ENCODE measurements at places on chromosomes 2 and 18.

DNA sequence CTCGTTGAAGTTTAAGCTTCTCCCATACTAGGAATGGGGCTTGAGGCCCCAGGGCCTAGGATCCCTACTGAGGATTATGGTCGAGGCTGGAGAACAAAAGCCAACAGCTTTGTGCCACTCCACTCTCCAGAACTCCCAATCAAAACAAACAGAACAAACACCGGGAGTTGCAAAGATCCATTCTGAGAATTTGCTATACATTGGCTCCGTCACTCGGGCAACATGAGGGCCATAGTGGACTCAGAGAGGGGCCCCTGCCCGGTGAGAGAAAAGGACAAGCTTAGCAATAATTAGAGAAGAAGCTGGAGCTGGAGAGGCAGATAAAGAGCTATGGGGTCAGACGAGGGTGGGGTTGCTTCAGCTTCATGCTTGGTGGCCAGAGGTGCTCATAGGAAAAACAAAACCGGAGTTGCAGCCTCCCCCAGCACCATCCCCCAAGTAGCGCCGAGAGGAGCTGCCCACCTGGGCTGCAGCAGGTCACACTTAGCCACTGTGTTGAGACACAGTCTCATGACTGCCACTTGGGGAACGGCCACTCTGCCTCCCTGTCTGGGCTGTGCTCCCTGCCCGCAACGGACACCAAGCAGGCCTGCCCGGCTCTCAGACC lies 142.3 kb upstream of the HAAO start:
- DNase-seq: no peak

GRCh38 chr2:152814475-152815030 lies 96.1 kb downstream of the ARL6IP6 start:
- DNase-seq: no peak

DNA sequence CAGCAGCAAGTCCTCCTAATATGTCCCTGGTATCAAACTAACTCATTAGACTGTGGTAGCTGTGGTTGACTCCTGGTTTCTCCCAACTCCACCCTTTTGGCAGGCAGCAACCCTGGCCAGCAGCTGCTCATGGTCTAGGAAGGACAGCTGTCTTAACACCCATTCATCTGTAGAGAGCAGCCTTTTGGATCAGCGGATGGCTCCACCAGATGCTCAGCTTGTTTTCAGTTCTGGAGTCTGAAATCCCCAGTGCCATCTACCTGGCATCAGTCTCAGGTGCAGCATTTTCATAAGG lies 100.5 kb downstream of the SPOPL start:
- no peak for DNase-seq

GRCh38 chr18:35749701-35750100 lies 168.2 kb downstream of the GALNT1 start:
- DNase-seq: no peak

- DNase-seq: no peak
These were observed 26.1 kb upstream of the SEMA4C start for GRCh38 chr2:96895746-96896651.

DNA sequence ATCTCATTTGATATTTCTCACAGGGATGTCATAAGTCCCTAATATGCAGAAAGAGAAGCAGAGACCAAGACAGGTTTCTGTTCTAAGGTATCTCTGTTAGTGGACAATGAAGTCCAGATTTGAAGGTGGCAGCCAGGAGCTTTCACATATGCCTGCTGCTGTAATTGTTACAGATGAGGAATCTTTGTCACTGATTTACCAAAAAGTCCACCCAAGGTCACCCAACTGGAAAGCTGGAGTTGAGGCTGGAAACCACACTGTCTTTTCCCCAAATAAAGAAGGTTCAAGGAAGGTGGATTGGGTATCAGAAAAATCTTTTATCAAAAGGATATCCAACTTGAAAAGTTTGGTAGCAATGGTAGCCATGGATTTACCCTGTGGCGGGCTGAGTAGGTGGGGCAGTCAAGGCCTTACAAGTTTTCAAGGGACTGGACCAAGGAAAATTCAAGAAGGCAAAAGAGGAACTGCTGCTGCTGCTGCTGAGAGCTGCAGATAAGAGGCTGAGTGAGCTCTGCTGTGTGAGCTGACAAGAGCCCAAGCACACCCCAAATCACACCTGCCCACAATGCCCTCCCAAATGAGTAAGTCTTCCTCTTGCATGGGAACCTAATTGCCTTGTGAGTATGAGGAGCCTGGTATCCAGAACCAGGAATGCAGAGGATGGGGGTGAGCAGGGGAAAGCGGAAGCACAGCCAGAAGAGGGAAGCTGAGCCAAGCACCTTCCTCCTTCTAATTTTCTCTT lies 241.2 kb downstream of the ANAPC1 start:
- DNase-seq: no peak

GRCh38 chr2:127664065-127664894 lies 11.1 kb downstream of the LIMS2 start:
- no peak for DNase-seq

DNA sequence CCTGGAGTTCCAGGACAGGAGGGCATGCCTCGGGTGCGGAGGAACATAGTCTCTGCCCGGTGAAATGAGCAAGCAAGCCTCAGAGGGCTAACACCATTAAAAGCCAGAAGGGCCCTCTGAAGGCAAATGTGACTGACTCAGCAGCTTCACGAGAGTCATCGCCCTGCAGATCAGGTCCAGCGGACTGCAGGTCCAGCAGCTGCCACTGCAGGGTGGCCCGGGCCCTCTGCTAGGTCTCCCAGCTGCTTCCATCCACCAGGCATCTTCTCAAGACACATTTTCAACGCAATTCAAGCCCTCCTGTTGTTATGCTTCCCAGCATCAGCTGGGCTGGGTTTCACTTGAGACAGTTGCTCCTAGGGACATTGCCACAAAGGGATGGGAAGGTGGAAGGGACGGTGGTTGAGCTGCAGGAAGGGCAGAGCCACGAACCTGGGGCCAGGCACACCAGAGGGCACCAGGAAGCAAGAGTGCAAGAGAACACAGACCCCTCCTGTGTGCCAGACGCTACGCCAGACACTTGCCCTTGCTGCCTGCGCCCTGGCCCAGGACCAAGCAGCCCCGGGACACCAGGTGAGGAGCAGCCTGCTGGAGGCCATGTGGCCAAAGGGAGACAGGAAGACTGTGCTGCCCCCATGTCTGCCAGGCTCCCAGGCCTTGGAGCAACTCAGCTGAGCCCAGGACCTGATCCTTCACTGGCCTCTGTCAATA lies 173.0 kb downstream of the HDAC4 start:
- no peak for DNase-seq

DNA sequence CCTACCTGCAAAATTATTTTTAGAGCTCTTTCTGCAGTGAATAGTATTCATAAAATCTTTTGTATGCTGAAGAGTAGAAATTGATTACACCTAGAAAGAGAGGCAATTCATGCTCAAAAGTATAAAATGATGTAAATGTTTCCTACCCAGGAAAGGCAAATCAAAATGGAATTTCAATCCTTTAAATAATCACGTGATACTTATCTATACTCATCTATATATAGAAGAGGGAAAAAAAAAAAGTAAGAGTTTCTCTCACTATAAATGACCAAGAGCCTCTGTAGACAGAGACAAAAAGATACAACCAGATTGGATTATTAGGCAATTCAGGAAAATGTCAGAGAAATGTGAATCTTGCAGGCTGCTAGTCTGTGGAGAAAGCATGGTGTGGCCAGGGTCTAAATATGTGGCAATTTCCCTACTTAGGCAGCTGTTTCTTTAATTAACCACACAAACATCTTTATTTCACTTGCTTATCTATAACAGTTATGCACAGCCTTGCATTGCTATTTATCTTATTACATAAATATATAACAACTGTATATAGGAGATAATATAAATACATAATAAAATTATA lies 39.5 kb downstream of the METTL8 start:
- DNase-seq: no peak

- peak; percentile 7 for DNase-seq
These were observed 189.0 kb downstream of the RPIA start for GRCh38 chr2:88880441-88880953.

DNA sequence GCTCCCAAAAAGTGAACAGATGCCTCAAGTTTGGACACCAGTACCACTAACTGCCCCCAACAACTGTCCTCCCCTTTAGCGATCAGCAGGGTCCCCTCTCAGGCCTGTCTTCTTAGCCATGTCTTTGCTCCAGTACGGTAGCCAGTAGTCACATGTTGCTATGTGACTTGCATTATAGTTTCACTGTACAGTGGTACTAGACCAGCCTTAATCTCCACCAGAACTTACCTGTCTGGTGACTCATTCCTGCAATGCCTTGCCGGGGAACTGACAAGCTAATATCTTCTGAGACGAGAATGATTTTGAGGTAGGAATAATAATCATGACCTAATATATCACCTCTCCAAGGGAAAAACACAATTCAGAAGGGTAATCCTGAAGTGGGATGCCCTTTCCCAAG lies 23.7 kb downstream of the ACMSD start:
- no peak for DNase-seq

DNA sequence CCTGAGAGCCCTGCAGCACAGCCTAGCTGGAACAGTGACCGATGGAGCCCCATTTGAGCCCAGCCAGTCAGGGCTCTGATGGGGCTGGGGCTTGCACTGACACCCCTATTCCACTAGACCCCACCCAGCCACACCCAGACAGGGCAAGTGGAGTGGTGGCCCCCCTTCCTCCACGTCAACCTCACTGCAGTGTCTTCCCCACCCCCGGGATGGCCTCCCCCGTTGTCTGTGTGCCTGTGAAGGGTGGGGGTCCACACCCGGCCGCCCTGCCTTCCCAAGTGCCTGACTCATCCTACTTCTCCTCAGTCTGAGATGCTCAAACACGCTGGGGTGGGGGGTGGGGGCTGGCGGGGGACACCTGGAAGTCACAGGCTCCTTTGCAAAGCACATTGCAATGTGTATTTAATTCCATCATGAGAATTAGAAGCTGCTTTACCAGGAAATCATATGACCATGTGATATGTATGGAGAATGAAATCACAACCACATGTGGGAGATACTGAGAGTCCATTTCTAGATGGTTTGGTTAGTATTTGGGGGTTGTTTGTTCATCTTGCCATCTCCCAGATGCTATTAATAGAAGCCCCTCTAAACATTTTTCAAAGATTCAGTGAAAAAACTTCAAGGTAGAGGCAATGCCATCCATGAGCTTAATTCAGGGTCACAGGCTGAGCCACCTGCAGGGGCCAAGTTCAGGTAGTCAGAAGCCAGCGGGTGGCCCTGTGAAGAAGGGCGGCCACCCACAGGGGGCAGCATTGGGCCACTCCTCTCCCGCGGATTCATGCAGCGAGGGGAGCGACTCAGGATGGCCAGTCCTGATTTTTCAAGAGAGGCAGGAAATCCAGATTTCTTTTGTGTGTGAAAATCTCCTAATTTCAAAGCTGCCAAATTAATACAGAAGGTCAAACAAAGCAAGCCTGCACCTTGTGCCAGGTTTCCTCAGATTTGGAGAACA lies 22.7 kb upstream of the GMPPA start:
- peak; percentile 62 for DNase-seq

GRCh38 chr2:20418519-20418918 lies 28.4 kb upstream of the RHOB start:
- DNase-seq: no peak

- DNase-seq: no peak
These were observed 92.4 kb downstream of the INPP5D start for GRCh38 chr2:233152541-233152940.

GRCh38 chr2:47518497-47519146 lies 115.7 kb downstream of the MSH2 start:
- DNase-seq: no peak

- no peak for DNase-seq
These were observed 19.1 kb upstream of the SMARCAL1 start for GRCh38 chr2:216392945-216393840.

DNA sequence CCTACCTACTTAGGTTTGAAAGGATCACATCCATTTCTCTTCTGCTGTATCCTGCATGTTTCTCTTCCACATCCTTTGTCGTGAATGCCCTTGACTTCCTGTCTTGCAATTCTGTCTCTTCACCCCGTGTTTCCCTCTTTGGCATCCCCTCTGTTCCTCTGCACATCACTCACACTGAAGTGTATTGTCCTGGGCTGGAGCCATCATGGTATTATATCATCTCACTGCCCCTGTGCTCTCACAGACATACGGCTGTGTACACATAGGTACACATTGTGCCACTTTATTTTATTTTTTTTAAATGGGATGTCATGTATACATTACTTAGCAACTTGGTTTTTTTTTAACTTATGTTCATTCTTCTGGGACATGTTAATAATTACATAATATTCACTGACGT lies 291.6 kb downstream of the ALPK2 start:
- no peak for DNase-seq

Measured in activated CD4-positive, alpha-beta T cell treated with anti-CD3 and anti-CD28 coated beads for 24 hours (primary cell).